Fibroblast of skin of right biceps (primary cell): ENCODE measurements at places on chromosomes 13 and 19.

GRCh38 chr13:31200637-31200971 lies 829 bp downstream of the B3GLCT start:
- no peak for DNase-seq

DNA sequence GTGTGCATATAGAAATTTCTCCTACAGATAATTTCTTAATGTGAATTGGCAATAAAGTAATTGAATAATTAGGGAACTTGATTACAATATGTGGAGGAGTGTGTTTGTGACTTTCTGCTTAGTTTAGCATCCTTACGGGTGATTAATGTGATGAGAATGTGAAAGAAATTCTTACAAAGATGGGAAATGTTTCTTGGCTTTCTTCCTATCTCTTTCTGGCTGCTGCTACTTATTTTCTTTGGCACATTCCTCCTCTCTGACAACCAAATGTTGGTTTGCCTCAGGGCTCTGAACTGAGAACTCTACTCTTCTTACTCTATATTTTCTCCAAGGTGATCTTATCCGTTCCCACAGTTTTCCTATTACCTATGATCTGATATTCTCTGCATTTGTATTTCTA lies 300.1 kb downstream of the TBC1D4 start:
- peak; percentile 87 for DNase-seq

DNA sequence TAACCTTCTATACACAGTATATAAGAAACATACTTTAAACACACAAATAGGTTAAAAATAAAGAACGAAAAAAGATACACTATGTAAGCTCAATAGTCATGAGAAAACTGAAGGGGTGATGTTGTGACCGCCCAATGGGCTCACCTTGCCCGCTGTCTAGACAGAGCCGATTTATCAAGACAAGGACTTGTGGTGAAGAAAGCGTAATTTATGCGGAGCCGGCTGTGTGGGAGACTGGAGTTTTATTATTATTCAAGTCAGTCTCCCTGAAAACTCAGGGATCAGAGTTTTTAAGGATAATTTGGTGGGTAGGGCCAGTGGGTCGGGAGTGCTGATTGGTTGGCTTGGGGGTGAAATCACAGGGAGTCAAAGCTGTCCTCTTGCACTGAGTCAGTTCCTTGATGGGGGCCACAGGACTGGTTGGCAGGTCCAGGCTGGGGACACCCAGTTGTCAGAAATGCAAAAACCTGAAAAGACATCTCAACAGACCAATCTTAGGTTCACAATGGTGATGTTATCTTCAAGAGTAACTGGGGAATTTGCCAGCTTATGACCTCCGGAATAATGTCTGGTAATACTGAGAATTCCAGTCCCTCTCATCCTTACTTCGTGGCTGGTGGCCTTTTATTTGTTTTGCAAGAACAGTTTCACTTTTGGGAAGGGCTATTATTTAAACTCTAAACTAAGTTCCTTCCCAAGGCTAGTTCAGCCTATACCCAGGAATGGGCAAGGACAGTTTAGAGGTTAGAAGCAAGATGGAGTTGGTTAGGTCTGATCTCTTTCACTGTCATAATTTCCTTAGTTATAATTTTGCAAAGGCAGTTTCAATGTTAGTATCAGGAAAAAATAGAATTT lies 96.6 kb downstream of the UBL3 start:
- DNase-seq, result peak; percentile 26

DNA sequence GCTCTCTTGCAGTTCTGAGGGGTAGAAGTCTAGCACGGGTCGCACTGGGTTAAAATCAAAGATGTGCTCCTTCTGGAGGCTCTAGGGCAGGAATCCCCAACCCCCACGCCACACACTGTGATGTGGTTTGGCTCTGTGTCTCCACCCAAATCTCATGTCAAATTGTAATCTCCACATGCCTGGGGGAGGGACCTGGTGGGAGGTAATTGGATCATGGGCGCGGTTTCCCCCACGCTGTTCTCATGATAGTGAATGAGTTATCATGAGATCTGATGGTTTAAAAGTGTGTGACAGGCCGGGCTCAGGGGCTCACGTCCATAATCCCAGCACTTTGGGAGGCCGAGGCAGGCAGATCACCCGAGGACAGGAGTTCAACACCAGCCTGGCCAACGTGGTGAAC lies 26.6 kb upstream of the CALM3 start:
- peak; percentile 38 for DNase-seq

- no peak for DNase-seq
Observed at GRCh38 chr13:84332346-84332745, 450.1 kb upstream of the SLITRK1 start.

- no peak for DNase-seq
Observed at GRCh38 chr19:58556622-58557220, 1.7 kb downstream of the UBE2M start.

DNA sequence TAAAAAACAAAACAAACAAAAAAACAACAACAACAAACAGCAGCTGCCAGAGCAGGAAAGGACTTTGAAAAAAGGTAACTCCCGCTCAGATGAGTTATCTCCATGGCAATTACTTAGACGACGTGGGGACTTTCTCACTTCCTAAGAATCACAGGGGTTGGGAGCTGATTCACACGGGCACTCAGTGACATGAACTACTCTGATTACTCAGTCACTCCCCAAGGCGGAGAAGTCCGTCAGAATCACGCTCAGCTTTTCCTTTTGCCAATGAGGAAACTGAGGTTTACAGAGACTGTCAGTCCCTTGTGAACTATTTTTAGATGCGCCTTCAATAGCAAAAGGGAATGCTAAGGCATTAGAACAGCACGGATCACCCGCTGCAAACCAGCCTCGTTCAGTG lies 32.3 kb upstream of the MATK start:
- DNase-seq, result peak; percentile 45

DNA sequence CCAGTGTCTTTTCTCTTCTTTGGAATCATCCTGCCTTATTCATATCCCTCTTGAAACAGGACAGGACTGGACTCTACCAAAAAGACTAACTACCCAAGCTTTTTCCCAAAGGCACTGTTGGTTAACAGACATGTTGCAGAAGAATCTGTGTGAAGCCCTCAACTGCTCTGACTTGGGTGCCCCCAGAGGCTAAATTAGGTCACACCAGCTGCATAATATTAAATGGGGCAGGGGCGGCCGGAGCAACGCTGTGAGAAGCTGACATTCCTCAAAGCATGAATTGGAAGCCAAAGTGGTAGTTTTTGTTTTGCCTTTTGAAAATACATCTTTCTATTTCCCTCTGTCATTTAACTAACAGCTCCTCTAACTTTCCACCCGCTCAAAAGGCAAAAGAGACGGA lies 185.9 kb downstream of the LHFPL6 start:
- DNase-seq, result peak; percentile 24

- DNase-seq, result no peak
Observed at GRCh38 chr19:41363371-41363752, 587 bp downstream of the B9D2 start.

DNA sequence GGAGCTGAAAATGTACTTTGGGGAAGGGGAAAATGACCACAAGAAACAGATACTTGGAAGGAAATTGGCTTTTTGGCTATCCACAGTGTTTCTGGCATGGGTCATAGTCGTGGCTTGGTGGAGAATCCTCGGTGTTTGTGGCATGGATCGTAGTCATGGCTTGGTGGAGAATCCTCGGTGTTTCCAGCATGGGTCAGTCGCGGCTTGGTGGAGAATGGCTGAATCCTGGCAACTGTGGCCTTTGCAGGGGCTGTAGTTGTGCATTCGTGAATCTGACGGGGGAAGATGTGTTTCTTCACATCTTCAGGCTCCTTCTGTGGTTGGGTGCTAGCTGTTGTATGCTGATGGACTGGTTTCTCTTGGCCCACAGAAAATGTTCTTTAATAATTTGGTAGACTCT lies 61.7 kb upstream of the MCF2L start:
- no peak for DNase-seq

DNA sequence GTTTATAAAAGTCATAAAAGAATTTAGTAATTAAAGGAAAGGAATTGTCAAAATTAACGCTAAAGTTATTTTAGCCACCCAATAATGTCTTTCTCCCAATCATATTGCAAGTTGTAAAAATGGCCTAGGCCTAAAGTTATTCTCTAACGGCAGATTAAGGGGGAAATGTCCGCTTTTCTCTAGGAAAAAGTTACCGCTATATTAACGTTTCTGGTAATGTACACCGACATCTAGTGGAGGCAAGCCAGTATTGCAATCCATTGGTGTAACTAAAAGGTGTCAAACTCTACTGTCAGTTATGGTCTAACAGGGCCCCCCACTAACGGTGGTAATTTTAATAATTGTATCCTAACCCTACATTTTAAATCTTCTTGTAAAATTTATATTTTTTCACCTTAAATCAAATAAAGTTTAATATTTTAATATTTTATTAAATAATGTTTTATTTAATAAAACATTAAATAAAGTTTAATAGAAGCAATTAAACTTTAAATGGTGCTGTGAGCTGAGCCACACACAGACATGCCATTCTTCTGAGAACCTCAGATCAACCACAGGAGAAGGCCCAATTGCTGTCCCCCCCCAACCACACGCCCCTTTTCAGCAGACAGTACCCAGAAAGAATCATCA lies 35.9 kb upstream of the ZSCAN5A start:
- peak; percentile 54 for DNase-seq

DNA sequence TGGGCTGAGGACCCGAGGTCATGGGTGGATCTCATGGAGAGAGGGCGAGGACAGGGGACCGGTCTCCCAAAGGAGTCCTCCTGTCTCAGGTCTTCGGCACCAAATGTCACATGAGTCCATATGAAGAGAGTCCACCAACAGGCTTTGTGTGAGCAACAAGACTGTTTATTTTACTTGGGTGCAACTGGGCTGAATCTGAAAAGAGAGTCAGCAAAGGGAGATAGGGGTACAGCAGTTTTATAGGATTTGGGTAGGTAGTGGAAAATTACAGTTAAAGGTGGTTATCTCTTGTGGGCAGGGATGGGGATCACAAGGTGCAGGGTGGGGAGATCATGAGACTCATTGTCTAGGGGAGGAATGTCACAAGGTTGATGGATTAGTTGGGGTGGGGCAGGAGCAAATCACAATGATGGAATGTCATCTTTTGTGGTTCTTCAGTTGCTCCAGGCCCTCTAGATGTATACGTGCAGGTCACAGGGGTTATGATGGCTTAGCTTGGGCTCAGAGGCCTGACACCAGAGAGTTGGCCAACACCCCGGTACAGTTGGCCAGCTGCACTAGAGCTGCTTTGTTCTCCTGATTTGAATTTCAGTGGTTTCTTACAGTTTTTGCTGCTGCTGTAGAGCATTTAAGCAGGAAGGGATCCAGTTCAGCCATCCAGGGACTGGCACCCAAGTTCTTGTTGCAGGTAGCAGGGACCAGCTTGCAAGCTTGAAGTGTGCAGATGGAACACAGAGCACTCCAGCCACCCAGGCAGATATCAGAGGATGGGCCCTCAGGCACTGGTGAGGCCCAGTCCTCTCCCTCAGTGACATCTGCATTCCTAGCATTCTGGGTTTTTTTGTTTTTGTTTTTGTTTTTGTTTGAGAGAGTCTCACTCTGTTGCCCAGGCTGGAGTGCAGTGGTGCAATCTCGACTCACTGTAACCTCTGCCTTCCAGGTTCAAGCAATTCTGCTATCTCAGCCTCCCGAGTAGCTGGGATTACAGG lies 26.4 kb upstream of the IGFL1 start:
- DNase-seq, result no peak

- no peak for DNase-seq
Observed at GRCh38 chr19:16896146-16897028, 7.6 kb downstream of the F2RL3 start.

GRCh38 chr19:49863935-49864320 lies 3.4 kb downstream of the PNKP start:
- no peak for DNase-seq

DNA sequence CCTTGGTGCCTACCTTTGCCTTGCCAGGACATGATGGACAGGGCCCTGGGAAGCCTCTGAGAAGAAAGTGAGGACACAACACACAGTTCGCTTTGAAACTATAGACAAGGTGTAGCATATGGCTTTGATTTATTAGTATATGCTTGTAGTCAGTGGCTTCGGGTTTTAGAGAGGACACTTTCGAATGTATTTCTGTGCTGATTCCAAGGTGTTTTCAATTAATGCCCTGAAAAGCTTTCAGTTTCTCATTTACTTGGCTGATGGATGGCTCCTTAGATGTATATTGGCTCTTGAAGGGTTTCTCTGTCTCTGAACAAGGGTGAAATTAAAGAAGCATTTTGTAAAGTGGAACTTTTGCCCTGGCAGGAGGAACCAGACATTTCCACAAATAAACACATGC lies 106.9 kb downstream of the POSTN start:
- peak; percentile 64 for DNase-seq

DNA sequence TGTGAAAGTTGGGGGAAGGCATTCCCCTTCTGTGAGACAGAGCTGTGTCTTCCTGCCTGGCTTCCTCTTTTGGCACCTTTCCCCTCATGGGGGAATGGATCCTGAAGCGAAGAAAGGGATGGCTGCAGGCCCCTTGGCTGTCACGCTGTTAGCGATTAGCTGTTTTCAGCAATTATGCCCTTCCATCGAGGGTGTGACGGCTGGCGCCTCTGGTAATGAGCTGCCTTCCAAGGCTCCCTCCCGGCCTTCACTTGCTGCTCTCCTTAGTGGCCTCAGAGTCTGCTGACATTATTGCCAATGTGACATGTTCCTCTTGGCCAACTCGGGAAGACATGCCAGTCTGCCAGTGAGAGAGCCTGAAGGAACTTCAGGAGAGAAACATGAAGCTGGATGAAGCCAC lies 162.1 kb downstream of the ZIC5 start:
- no peak for DNase-seq

- no peak for DNase-seq
Observed at GRCh38 chr19:54021363-54021762, 29.9 kb downstream of the CACNG6 start.

DNA sequence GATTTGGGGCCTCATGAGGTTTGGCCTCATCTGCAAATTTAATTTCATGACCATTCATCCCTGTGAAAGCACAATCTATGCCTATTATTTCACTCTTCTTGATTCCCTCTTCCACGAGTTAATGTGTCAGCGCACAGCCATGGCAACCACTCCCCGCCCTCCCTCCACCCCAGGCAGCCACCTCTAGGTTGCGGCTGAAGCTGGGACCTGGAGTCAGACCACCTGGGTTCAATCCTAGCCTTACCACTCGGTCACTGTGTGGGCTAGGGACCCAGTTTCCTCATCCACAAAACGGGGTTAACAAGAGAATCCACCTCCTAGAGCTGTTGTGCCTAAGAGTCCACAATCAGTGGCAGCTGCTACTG lies 9.8 kb downstream of the CHST8 start:
- no peak for DNase-seq

DNA sequence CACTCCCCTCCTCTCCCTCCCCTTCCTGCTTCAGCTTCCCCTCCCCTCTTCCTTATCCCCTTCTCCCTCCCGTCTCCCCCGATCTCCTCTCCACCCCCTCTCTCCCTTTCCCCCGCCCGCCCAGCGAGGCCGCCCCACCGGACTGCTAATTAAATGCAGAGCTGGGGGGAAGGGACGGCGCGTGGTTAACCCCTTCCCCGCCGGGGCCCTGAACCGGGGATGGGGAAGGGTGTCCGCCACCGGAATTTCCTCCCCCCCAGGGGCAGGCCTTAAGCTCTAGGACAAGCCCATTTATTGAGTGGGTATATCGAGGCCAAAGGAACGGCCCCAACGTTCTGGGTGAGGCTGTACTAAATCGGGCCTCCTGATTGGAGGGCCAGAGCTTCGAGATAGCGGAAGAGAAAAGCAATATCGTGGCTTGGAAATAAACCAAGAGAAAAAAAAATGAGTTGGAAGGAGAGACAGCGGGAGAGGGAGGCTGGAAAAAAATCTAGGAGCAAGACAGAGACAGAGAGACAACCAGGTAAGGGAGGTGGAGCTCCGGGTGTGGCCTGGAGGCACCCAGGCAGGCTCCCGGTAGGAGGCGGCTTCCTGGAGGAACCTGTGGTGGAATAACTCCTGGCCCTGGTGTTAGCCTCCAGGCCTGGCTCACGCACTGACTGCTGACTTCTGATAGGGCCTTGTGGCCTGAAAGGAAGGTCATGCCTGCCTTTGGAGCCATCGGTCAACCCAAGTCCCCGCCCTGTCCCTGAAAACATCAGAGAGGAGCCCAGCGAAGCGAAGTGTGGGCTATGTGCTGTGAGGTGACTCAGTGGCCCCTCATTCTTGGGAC lies 11.6 kb upstream of the JUND start:
- peak; percentile 91 for DNase-seq
